ENCODE measurements at places on chromosomes 7 and 10. TPM values are rescaled to one million over a fixed set of nuclear protein-coding genes. Genes with fewer than 3 reads are reported as not detected.

INHBA gene
- total RNA-seq = 0.08 TPM

SPDYE18 gene
- not detected for total RNA-seq

OR2A7 gene
- total RNA-seq = not detected

AZGP1 gene
- not detected for total RNA-seq

CALCR gene
- 1.9 TPM for total RNA-seq

FRMPD2 gene
- not detected for total RNA-seq

- DNase-seq = no peak
These were observed 51.2 kb upstream of the CDK13 start for GRCh38 chr7:39898867-39899266.

- DNase-seq = no peak
These were observed 70.9 kb downstream of the ATXN7L1 start for GRCh38 chr7:105805447-105806019.

GRCh38 chr10:29329420-29329819 is 40.5 kb downstream of the LYZL1 start:
- DNase-seq = no peak

DNA sequence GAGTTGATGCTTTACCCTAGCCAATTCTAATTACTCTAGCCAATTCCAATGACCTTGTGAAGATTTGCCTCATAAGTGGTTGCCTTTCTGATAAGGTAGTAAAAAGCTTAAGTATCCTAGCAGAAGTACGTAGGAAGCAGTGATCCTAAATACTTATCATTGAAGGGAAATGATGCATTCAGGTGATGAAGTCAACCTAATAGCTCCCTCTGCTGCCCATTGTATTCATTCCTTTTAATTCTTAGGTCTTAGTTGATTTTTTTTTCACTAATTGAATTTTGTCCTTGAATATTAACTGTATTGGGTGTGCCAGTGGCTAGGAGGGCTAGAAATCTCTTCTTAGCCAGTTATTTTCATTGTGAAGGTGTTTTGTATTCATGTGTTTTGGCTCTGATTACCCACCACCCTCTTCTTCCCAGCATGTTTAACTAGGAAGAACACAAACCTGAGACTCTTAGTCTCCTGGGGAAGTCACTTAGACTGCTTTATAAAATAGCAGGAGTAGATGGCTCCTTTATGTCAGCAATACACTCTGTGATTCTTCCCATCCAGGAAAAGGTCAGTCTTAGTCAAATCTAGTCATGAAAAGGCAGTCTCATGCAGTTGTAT is 46.3 kb downstream of the PLEKHA8 start:
- peak; percentile 63 for DNase-seq

- no peak for DNase-seq
These were observed 31.9 kb upstream of the KAT6B start for GRCh38 chr10:74794531-74794930.

DNA sequence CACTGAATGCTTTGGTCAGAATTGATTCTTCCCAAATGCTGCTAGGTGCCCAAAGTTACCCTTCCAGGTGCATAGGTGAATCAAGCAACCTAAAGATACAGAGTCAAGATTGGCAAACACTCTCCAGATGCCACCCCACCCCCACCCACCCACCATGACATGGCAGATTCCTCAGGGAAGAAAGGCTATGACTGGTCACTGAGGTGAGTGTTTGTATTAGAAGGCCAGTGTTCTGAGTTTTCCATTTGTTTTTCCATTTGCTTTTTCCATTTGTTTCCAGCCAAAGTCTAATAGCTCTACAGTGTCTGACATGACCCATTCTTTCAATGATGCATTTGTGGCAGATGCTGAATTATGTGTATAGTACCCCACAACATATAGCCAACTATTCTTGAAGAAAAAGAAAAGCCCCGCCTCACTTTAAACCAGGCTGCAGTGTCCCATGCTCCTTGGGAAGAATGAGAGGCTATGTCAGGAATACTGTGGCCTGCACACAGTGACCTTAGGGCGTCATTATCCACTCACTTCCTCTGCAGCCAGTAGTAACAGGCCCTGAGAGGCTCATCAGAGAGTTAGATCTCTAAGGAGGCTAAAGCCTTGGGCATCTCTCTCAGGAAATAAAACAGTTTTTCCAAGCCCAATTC is 16.1 kb upstream of the HIBADH start:
- no peak for DNase-seq
